ENCODE measurements at places on chromosomes 5 and 9.

DNA sequence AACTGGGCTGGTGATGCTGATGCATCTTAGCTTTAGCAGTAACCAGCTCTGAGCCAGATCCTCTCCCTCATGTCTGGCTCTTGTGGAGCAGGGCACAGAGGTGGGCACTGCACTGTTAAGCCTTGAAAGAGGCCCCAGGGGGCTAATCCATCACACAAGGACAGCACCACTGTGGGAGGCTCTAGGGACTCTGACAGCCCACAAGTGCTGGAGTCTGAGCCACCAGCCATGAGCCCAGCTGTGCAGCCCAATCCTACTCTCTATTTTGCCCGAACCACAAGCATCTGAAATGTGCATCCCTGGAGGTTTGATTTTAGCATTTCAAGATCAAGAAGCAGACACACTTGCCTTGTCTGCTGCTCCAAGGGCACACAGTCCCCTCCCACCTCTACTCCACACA is 407.1 kb upstream of the TRPC7 start:
- DNase-seq = no peak

DNA sequence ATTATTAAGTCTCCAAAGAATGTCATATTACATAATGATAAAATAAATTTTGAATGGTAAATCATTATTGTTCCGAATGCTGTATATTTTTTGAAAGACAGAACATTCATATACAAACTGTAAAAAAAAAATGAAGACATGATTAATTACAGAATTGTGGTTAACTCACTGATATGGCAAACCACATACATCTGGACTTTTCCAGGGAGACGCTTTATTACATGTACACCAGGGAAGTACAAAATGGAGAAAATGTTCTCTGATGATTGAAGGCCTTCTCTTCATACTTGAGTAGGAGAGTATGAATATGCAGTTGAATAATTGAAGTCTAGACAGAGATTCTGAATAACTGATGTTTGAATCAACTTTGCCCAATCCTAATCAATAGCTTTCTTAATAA is 1886.9 kb downstream of the EFNA5 start:
- DNase-seq = no peak

GRCh38 chr9:26175264-26175663 is 497.0 kb upstream of the TUSC1 start:
- DNase-seq = no peak

GRCh38 chr5:115179030-115179393 is 9.3 kb upstream of the TRIM36 start:
- no peak for DNase-seq

DNA sequence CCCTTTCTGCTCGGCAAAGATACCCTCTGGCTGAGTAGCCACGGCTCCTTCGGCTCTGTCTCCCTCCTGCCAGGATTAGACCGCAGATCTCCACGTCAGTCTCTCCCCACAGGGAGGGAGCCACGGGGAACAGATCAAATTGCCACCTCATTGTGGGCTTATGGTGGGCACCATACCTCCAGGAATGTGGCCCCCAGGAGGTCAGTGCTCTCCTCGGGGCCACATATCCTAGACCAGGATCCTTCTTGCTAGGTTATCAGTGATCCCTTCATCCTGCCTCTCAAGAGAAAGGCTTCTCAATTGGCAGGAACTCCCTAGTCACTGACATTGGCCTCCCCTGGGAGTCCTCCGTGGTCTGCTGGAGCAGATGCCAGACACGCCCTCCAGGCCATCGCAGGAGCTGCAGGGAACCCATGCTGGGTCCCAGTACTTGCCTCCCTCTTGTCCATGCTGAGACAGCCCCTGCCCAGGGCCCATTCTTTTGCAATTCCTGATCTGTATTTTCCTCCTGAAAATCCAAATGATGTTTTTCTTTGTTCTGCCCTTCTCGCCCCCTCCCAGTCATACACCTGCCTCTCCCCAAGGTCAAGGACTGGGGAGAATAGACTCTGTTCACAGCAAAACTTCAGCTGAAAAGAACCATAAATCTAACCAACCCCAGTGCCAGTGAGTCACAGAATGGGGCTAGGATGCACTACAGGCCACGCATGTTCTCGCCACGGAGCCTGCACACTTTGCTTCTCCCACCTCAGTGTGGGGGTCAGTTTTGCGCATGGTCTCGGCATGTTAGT is 31.6 kb upstream of the ENHO start:
- no peak for DNase-seq

DNA sequence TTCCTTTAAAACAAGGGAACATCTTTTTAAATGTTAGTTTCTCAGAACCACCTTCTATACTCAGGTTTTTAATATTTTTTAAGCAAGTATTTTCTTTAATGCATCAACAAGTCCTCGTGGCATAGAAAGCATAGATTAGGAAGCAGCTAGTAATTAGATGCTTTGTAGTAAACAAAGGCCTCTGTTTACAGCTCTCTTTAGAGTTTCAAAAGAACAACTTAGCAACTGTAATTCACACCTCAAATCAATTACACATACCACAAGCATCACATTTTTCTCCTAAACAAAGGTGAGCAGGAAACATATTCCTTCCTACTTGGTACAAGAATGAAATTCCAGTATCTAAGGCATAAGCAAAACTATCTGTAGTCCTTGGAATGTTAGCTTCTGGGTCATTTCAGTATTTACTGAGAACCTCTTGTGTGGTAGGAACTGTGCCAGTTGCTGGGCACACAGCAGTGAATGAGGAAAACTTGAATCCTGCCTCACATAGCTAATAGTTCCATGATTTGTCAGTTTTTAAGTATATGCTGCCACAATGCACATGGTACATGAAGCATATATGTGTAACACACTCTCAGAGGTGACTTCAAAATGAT is 249.1 kb downstream of the CEMIP2 start:
- DNase-seq = no peak

DNA sequence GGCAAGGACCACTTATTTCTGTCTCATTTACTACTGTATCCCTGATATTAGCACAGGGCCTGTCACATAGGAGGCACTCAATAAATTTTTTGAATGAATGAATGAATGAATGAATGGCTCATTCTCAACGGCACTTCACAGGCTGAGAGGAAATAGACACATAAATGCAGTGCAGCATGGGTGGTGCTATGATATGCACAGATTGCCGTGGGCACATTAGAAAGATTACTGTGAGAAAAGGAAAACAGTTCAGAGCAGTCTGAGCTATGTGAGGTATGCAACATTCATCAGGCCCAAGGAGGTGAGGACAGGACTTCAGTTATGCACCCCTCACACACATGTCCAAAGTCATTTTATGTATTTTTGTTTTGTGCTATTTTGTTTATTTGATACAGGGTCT is 6.4 kb upstream of the NOL6 start:
- no peak for DNase-seq

GRCh38 chr5:107458322-107458721 is 212.4 kb downstream of the EFNA5 start:
- DNase-seq = no peak

DNA sequence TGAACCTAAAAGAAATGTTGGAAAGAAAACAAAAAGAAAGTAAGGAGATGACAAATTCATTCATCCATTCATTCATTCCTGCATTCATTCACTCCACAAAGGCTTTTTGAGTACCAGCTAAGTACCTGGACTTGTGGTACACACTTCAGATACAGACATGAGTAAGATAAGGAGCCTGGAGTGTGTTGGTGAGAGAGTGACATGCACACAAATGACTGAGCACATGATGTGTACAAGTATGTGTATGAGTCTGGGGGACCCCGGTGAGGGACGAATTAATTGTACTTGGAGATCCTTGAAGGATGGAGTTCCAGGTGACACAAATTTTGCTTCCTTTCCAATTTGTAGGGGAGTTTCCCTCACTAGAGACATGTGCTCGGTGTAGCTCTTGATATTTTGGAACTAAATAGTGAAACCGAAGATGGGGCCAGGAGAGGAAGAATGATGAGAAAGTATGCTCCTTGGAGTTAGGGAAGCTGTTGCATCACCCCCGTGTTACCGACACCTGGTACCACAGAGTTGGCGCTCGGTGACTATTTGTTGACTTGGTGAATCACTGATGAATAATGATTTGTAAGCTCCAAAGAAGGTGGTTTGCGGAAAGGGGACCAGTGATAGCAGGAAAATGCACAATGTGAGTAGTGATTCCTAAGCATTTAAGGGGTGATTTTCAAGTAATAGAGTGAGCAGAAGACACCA is 509.8 kb downstream of the CCDC171 start:
- DNase-seq = no peak

- no peak for DNase-seq
Observed at GRCh38 chr5:102290004-102290403, 6.1 kb downstream of the SLCO4C1 start.

DNA sequence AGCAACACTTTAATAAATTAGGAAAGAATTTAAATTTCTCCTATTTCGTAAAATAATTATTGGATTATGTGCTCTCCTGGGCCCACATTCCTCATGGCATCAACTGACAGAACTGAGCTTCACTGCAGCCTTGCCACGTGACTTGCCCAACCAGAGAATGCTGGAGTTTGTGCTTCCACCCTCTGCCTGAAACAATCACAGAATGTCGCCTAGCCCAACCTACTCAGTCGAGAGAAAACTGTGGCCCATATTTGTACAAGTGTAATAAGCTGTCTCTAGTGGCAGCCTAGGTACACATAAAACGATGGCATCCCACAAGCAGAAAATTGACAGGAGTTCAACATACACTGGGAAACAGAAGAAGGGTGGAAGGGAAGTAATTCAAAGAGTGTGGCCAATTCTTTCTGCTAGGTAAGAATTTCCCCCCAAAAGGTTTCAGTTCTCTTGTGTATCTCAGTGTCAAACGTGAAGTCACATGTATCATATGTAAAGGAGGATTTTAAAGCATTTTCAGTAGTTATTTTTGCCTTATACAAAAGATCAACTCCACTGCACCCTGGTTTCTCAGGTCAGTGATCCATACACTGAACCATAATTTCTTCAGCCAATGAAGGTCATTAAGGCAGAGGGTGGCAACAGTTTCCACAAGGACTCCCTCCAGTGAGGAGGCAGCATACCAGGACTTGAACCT is 41.7 kb downstream of the ZNF608 start:
- DNase-seq = no peak

- DNase-seq = no peak
Observed at GRCh38 chr9:78207319-78207718, 28.6 kb upstream of the CEP78 start.

- no peak for DNase-seq
Observed at GRCh38 chr5:162806195-162806594, 631.2 kb upstream of the CCNG1 start.

- DNase-seq = no peak
Observed at GRCh38 chr9:22052376-22052945, 43.4 kb upstream of the CDKN2B start.

- no peak for DNase-seq
Observed at GRCh38 chr9:124222918-124223720, 34.6 kb upstream of the NEK6 start.

DNA sequence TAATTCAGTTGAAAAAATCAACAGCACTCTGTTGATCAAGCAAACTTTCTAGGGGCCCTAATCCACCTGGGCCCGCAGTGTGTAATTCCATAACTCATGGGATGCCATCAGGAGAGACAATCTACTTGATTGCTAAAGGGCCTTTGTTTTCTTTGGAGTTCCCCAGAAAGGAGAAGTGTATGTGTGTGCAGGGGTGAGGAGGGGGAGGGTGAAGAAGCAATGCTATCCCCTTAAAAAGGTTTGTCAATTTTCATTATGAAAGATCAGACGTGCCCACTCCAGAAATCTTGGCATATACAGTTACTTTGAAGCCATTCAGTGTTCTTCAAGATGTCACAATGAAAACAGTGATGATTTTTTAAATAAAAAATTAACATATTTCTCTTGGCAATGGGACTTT is 6.2 kb downstream of the PARP8 start:
- no peak for DNase-seq

DNA sequence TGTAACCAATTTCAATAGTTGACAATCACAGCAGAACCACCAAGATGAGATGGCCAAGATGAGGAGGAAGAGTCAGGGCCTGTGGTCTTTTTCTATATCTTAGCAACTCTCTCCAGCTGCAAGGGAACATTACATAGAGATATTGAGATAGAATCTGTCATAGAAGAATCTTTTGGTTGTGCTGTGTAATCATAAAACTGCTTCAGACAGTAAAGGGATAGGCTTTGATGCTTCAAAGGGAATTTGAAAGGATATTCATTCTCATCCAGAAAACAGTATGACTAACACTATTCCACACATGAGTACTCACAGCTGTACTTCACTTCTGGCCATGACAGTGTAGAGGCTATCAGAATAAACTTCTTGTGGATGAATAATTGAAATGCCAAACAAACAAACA is 145.9 kb downstream of the YIPF5 start:
- no peak for DNase-seq

GRCh38 chr5:159851053-159851452 is 65.2 kb upstream of the ADRA1B start:
- DNase-seq = no peak

DNA sequence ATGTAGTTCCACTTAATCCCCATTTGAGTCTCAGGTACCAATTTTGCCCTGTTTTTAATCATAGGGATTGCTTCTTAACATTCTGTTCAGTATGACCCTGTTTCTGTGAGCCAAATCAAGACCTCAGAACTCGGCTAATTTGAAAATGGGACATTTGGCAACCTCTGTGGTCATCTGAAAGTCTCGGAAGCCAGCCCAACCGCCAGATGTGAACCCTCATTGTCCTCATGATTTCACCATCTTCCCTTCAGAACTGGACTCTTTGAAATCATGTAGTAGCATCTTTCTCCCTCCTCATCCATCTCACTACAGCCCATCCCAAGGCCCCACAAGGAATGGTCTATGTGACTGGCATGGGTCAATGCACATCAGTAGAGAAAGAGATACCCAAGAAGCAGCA is 88.9 kb downstream of the S1PR3 start:
- DNase-seq = no peak

- DNase-seq = no peak
Observed at GRCh38 chr9:136467766-136468165, 15.1 kb downstream of the SEC16A start.

- DNase-seq = no peak
Observed at GRCh38 chr9:27059412-27059811, 49.6 kb upstream of the TEK start.

GRCh38 chr9:132651259-132651658 is 18.5 kb downstream of the DDX31 start:
- DNase-seq = no peak

DNA sequence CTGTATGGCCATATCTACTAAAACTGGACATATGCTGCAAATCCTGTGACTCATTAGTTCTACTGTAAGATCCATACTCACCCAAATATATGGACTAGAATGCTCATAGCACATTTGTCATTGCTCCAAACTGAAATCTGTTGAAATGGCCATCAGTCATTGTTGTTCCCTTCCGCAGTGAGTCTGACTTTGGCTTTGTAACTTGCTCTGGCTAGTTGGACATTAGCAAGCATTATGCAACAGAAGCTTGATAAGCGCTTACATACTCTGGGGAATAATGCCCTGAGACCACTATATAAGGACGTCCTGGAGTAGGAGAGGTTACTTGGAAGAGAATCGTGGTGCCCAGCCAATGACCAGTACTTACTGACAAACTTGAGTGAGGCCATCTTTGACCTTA is 9.0 kb downstream of the KIAA1958 start:
- no peak for DNase-seq

GRCh38 chr5:173479711-173480110 is 136.7 kb downstream of the BOD1 start:
- no peak for DNase-seq

GRCh38 chr5:14173377-14174229 is 30.5 kb downstream of the TRIO start:
- DNase-seq = no peak

All from type B pancreatic cell (in vitro differentiated cells).